ENCODE measurements at places on chromosomes 4 and X.

GRCh38 chrX:38473701-38474100 lies 87.6 kb upstream of the TSPAN7 start:
- no peak for DNase-seq

DNA sequence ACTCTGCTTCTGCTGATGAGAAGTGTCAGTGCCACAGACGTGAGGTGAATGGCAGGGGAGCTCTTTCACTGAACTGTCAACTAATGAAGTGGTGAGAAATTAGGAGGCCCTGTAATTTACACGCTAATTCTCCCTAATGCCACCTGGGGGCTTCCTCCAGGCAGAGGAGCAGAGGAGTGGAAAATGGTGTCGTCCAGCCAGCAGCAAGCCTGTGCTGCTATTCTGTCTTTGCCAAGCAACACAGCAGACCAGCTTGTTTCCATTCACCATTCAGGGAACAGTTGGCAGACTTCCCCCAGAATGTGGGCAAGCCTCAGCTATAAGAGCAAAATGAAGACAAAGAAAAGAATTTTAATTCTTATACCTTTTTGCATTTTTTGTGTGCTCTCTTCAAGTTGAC lies 245.2 kb upstream of the TET2 start:
- no peak for DNase-seq

DNA sequence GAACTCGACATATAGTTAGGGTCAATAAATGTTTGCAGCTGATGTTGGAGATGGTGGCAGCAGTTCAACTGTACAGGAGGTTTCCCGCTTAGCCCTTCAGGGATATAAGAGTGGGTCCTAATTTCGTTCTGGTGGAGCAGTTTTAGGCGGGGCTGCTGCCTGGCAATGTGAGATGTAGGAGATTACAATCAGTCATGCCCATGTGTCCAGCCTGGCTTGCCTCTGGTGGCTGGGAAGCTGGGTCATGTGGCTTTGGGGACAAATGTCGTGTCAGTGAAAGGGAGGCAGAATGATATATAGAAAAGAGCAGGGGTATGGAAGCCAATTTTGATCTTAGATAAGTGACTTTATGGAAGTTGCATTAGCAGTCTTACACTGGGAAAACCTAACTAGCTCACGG lies 129.4 kb downstream of the CLCN4 start:
- DNase-seq, result no peak

DNA sequence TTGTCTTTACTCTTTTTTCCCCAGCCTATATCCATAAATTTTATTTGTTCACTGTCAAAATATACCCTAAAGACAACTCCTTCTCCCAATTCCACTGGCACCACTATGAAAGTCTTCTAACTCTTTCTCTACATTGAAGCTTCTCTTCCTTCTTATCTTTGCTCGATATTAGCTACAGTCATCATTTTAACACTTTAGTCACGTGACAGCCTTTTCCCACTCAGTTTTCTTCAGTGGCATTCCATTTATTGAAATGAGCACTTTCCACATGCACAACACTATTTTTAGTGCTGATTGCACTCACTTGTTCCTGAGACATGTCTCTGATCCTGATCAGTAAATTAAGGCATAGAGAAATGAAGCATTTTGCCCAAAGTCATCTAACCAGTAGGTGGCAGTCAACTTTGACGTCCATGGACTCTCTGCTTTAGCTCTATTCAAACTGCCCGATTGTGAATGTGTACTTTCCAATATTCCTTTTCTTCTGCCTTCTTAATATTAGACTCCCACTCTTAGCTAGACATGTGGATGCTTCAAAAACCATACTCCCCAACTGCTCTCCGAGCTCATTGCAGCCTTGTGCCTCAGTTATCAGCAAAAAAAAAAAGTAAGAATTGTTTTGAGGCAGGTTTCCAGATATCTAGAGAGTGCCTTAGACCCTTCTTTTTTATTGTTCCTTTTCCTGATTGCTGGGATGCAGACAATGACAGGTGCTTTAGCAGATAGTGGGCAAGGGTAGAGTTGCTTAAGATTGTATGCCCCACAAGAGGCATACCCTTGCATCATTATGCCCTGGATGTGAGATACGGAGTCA lies 394.4 kb upstream of the ADGRL3 start:
- no peak for DNase-seq

GRCh38 chr4:39029752-39030694 lies 2.2 kb downstream of the TMEM156 start:
- DNase-seq, result no peak

DNA sequence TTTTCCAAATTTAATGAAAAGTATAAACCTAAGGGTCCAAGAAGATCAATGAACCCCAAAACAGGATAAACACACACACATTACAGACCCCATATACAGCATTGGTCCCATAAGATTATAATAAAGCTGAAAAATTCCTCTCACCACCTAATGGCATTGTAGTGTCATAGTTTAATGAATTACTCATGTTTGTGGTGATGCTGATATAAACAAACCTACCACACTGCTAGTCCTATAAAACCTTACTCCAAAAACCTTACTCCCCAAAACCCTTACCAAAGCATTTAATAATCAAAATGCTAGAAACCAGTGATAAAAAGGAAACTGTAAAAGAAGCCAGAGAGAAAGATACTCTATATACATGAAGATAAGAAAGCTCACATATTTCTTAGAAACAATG lies 148.1 kb upstream of the SH3RF1 start:
- no peak for DNase-seq

- no peak for DNase-seq
These were observed 125.8 kb upstream of the VCX3A start for GRCh38 chrX:6660567-6661264.

DNA sequence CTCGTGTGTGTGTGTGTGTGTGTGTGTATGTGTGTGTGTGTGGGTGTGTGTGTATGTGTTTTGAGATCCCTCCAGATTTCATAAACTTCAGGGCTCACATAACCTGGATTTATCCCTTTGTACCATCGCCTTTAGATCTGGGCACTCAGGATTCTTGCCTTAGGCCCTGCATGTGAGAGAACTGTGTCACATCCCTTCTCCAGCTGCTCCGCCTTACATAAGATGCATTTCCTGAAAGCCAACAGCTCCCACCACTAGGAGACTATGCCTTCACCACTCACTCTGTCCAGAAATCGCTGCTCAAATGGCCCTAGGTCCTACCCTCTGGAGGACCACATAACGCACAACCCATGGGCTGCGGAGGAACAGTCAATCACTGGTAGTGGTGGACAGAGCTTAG lies 348.8 kb downstream of the CCSER1 start:
- no peak for DNase-seq

GRCh38 chrX:10198254-10198653 lies 41.5 kb downstream of the CLCN4 start:
- DNase-seq, result no peak

GRCh38 chr4:11669156-11669555 lies 240.5 kb upstream of the HS3ST1 start:
- no peak for DNase-seq

- no peak for DNase-seq
These were observed 391.0 kb downstream of the GPAT3 start for GRCh38 chr4:83926950-83927349.

DNA sequence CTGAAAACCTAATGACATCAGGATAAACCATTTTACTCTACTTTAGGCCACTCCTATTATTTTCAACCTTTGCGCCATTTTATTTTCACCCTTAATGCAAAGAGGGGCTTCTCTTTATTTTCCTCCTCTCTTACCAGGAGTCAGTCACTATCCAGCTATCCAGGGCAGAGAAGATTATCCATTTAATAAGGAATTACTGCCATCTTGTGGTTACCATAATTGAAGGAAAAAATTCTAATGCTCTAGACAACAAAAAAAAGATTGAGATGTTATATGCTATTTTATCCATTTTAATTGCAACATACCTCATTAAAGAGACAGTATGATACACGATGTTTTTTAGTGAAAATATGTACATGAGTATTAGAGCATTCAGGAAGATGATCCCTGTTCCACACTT lies 514.5 kb upstream of the FAM241A start:
- no peak for DNase-seq

GRCh38 chrX:43679778-43680177 lies 23.7 kb downstream of the MAOA start:
- no peak for DNase-seq

- DNase-seq, result no peak
These were observed 9.3 kb upstream of the OTC start for GRCh38 chrX:38342853-38343778.

DNA sequence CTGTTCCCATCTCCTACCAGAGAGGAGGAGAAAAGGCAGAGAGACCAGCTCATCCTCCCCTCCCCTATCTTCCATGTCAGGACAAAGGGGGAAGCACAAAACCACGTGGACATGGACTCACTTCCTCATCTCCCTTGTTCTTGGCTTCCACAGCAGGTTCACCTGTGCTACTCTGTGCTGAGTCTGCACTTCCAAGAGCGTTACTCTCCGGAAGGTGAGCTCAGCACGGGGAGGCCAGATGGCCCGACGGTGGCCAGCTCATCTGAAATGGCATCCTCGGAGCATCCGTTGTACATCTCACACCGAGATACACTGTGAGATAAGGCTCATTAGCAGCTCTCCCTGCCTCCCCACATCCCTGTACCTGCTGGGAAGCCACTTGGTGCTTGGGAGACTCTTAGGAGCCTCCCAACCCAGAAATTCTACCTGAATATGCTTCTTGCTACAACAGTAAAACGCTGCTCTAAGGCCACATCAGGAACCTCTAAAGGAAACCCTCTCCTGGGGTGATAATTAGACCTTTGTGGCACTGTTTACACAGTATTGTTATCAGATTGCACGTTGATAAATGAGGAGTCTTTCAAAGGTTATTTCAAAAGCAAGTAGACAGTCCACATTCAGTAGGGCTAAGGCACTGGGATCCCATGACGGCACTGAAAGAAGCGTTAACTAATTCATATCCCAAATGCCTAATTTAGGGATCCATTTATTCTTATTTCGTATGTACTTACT lies 19.4 kb downstream of the LGI2 start:
- no peak for DNase-seq

DNA sequence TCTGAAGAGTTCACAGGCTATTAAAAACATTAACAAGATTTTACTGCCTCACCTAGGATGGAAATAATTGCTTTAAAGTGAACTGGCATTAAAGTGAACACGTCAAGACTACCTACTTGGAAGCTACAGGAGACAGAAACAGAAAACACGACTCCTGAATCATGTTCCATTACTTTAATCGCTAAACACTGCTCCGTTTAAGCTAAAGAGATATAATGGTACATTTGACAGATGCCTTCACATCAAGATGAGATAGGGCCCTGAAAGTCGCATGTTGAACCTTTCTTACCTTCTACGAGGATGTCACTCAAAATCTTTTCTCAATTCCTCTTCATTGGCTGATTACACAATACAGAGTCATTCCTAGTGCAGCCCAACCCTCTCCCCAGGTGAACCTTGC lies 206.3 kb upstream of the GATB start:
- no peak for DNase-seq

Measured in stimulated activated naive CD8-positive, alpha-beta T cell treated with anti-CD3 and anti-CD28 coated beads, Interleukin-15, Interleukin-2, amounts not matched to agents 100 U/mL and 50 U/mL, for 24 hours (primary cell).